Left lung (tissue), 14 donors: ENCODE measurements at places on chromosomes 7 and 10. TPM values are rescaled to one million over a fixed set of nuclear protein-coding genes. Genes with fewer than 3 reads are reported as not detected.

DNA sequence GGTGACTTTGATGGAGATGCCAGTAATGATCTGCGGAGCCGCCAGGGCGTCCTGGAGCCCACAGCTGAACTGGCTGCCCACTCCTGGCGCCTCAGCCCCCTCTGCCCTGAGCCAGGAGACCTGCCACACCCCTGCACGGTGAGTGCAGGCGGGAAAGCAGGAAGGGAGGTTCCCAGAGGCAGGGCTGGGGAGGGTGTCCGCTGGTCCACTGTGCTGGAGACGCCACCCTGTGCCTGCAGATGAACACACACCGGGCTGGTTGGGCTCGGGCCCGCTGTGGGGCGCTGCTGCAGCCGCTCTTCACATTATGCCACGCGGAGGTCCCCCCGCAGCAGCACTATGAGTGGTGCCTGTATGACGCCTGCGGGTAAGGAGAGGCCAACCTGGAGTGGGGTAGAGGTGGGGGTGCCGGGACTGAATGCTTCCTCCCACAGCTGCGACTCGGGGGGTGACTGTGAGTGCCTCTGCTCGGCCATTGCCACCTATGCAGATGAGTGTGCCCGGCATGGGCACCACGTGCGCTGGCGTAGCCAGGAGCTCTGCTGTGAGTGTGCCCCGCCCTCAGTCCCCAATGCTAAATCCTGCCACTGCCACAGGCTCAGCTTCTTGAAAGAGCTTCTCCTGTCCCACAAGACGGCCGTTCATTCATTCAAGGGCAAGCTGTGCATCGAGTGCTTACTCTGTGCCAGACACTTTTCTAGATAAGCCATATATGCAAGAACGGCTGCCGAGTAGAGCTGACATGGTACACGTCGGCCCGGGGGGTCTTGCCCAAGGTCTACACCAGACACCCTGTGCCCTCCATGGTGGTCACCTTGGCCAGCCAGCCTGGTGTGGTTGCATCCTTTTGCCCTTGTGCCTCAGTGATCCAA is 14.3 kb upstream of the ZNF467 start:
- DNase-seq = peak; percentile 44

DNA sequence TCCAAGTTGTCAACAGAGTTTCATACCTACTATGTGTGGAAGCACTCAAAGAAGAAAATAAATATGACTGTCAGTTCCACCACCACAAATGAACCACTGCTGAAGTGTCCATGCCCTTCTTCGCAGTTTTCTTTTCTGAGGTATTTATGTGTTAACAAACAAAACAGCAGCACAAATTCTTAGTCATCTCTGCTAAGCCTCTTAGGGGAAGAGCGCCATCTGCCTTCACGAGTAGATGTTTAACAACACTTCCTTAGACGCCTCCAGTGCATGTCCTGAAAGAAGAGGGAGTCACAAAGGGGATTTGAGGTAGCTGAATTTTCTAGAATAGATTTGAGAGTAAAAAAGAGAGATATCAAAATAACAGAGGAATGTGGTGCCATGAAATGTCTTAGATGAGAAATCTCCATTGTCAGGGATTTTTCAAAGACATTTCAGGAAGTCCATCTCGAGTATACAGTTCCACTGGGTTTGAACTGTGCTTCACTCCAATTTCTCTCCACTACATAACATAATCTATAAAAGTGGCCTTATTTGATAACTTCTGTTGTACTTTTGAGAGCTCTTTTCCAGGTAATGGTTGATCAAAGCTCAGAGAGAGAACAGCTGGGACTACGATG is 775.3 kb upstream of the POM121L12 start:
- DNase-seq = no peak

GRCh38 chr7:119703895-119704294 is 569.1 kb upstream of the KCND2 start:
- DNase-seq = no peak

- DNase-seq = no peak
These were observed 709.3 kb upstream of the AUTS2 start for GRCh38 chr7:68888971-68889385.

DNA sequence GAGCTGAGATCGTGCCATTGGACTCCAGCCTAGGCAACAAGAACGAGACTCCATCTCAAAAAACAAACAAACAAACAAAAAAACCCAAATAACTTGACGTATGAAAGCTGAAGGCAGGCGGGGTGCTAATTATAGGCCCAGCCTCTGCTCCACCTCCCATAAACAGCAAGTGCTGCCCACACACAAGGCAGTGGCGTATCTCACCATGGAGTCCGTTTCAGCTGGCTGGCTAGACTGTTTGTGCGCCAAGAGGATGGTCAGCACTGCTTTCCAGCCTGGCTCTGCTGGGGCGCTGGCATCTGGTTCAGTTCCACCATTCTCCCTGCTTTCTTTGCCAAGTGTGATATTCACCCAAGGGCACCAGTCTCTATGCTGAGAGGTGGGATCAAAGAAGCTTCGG is 29.1 kb downstream of the ZC3HC1 start:
- DNase-seq = no peak

- DNase-seq = no peak
These were observed 54.9 kb downstream of the JAZF1 start for GRCh38 chr7:28125431-28126409.

DNA sequence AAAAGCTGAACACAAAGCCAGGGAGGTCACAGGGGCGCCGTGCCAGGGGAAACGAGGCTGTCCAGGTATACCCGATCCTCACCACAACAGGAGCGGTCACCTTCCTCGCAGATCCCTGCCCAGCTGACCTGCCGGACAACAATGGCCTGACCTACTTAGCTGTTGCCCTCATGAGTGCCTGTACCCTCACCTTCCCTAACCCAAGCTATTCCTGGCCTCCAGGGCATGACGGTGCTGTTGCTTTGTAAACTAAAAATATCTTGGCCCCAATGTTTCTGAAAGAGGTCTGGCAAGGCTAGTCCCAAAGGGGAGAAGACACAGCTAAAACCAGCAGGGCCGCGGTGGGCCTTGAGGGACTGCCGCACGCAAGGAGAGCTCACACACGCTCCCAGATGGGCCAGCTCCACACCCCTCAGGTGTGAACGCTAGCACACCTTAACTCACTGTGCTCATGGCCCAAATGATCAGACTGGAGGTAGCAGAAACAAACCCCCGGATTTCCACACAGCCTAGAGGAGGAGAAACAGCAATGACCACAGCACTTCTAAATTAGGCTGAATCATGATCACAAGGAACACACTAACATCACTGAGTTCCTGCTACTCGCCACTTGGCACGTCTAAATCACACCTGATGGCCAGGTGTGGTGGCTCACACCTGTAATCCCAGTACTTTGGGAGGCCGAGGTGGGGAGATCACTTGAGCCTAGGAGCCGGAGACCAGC is 66.3 kb upstream of the CYTH3 start:
- DNase-seq = no peak

DNA sequence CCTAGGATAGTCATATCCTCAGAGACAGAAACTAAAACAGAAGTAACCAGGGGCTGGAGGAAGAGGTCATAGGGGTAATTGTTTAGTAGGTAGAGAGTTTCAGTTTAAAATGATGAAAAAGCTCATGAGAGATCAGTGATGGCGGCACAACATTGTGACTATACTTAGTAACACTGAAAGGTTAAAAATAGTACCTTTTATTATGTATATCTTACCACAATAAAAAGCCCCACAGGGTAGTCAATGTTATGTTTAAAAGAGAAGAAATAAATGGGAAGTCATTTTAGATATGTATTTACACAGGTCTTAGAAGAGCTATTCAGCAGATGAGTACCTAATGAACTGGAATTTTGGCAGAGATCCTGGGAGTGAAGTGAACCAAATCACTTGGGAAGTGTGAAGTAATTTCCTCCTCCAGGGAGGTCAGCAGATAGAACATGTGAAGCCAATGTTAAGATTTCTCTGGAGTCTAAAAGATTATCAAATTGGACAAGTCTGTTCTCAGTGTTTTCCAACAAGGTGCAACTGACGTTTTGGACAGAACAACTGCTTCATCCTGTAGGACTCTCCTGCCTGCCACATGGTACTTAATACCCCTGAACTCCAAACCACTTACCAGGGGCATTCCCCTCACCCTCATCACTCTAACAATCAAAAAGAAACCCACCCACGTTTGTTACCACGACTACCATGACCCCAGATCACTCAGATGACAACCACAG is 6.4 kb downstream of the CDCA7L start:
- DNase-seq = no peak

DNA sequence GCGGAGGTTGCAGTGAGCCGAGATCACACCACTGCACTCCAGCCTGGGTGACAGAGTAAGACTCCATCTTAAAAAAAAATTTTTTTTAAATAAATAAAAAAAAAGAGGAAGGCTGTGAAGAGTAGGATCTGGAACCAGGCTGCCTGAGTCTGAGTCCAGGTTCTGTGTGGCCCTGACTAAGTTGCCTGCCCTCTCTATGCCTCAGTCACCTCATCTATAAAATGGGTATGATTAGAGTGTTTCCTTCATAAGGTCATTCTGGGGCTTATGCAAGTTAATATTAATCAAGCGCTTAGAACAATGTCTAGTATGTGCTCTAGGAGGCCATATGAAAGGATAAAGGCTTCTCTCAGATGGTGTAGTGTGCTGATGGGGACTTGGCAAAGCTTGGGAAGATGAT is 12.3 kb downstream of the COL26A1 start:
- DNase-seq = no peak

DNA sequence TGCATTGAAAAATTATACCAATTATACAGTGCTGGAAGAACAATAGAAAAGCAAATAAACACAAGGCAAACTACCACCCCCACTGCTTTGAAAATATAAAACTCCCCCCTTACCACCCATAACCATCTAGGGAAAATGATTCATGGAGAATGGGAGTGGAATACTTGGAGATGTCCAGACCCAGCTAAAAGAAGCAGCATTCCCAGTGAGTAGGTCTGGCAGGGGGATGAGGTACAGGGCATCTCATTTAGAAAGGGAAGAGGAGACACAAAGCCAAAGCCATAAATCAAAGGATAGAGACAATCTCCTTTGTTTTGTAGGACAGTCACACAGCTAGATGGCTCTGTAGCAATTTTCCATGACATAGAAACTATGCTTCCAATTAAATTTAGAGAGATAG is 36.0 kb upstream of the DGKI start:
- no peak for DNase-seq

DNA sequence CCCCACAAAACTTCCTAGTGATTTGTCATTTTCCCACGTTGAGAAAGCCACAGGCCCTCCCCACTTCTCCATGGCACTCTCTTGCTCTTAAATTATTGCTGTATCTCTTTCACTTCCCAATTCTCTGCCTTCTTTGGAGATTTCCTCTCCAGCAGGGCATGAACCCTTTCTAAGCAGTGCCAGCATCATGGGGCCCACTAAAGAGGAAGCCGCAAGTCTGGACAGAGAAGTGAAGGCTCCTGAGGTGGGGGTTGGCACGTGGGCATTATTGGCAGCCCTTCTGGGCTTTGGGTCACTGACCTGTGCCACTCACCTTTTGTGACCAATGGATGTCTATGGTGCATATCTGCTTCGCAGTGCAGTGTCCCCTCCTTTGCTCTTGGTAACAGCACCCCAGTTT is 97.7 kb upstream of the TCF7L2 start:
- no peak for DNase-seq

- no peak for DNase-seq
These were observed 411 bp upstream of the SNX10 start for GRCh38 chr7:26291251-26291650.

GRCh38 chr10:114385557-114385956 is 18.7 kb downstream of the AFAP1L2 start:
- DNase-seq = no peak

DNA sequence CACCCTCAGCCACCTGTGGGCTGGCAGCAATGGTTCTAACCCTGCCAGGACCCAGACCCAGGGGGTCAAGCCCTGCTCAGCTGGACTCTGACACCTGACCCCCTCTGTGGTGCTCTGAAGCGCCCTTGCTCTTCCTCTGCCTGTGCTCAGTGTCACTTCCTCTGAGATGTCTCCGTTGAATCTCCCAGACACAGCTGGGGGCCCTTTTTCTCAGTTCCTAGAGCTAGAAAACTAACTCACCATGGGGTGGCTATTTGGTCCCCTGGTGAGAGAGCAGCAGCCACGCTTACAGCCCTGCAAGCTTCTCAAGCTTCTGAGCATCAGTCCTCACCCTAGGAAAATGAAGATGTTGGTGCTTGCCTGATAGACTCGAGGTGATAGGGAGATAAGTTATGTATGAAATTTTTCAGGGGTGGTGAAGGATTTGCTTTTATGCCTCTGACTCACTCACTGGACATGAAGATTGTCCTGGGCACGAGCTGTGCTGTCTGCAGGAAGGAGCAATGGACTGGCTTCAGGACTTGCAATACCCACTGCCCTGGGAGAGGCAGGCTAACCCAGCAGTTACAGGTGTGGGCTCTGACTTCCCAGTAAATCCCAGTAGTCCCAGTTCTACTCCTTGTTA is 29.6 kb downstream of the COL13A1 start:
- DNase-seq = no peak

DNA sequence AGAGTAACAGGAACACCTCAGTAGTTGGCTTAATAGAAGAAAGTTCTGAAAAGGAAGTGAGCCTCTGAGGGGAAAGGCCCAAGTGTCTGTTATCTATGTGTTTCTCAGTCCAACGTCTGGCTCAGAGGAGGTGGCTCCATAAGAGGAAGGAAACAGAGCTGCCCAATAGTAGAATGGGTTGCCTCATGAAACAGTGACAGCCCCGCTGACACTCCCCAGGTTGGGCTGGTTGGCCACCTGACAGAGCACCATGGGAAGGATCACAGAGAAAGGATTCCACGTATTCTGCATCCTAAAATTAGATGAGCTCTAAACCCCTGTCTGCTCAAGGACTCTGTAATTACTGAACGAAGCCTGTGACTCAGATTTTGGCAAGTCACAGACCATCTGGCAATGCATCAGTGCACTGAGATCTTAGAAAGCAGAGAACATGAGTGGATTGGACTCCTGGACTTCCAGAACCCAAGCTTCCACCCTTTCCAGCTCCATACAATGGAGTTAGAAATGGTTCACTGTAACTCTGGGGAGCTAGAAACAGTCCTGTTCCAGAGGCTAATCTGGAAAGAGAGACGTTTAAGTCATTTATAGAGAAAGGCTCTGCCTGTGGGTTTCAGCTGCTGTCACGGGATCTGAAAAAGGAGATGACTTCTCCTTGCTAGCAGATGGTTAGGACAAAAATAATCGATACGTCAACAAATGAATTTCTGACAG is 2.9 kb downstream of the PKD2L1 start:
- DNase-seq = no peak

DNA sequence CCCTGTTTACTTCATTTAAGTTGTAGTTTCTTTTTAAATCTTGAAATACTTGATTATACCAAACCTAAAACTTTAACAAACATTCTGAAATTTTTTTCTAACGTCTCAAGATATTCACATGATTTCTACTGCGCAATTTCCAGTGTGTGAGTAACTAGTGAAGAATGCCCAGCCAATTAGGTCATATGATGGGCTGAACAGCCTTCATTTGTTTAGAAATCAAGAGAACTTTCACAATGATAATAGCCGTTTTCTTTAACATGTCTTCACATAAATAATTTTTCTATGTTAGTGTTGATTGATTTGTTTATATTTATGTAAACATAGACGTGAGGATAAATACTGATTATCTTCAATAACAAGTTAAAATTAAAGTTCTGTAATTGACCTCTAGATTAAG is 21.8 kb downstream of the STAM start:
- DNase-seq = peak; percentile 57

The CLCN1 gene
- not detected for polyA plus RNA-seq

The KIF11 gene
- 35.4 TPM for polyA plus RNA-seq

The COMMD3 gene
- 67.5 TPM for polyA plus RNA-seq

The ANKRD61 gene
- 3.5 TPM for polyA plus RNA-seq

The PRSS37 gene
- 0.62 TPM for polyA plus RNA-seq
